Stimulated activated CD8-positive, alpha-beta memory T cell treated with anti-CD3 and anti-CD28 coated beads, Interleukin-4, amount 100 ng/mL, for 48 hours (primary cell): ENCODE measurements at places on chromosomes 4 and X.

DNA sequence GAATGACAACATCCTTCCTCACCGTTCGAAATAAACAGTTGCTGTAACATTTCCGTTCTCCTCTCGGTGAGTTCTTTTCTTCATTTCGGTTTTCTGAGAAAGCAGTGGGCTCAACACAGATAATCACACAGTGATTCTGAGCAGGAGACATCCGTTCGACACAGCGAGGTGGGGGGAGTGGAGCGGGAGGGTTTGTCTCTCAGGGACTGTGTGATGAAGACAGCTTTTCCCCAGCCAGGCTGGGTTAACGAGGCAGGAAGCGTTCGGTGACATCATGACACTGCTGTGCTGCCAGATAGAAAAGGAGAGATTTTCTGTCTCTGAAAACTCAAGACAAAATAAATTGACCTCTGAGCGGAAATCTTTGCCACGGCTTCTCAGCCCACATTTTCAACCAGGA lies 119.3 kb downstream of the CRLF2 start:
- DNase-seq, result peak; percentile 47

- peak; percentile 32 for DNase-seq
These were observed at the start of gene TBC1D8B for GRCh38 chrX:106802388-106803275. TBC1D8B (plus strand) TSS chrX:106802673; CDS start chrX:106802854, 181 bp downstream.

DNA sequence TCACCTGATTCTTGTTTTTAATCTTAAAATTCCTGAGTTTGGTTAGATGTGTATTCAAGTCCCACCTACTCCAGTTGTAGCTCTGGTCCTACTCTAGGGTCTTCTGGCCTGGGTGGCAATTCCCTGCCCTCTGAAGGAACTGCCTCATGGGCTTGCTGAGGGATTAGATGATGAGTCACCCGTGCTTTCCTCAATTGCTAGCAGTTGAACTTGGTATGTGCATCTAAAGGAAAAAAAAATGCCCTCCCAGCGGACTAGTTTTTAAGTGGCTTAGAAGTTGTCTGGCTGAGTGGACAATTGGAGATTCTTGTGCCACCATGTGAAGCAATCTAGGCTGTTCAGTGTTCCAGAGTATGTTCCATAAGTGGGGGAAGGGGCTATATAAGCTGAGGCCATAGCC lies 127.0 kb downstream of the CCNG2 start:
- DNase-seq, result no peak

DNA sequence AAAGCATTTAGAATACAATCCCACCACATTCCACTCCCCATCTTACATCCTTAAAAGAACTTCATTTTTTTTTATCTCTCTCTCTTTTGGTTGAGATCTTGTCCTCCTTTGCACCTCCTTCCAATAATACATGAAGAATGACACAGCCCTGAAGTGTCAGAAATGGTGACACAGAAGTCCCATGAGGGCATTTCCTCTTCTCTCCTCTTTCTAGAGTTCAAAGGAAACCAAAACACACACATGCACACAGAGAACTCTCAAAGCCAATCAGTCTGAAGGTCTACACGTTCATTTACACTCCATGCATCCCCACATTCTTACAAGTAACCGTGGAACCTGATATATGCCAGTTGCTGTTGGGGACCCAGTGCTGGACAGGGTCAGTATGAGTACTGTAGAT lies 450.7 kb downstream of the HNRNPD start:
- no peak for DNase-seq

DNA sequence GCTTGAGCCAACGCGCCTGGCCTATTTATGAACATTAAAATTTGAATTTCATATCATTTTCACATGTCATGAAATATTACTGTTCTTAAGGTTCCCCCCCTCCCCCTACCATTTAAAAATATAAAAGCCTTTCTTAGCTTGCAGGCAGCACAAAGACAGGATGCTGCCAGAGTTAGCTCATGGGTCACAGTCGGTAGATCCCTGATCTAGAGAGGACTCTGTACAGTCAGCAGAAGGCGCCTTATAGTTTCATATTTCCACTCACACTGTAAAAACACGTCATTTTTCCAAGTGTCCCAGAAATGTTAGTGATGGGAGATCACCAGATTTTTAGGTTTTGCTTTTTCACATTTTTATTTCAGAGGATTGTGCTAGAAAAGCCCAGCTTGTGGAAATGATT lies 12.2 kb downstream of the NOCT start:
- no peak for DNase-seq

GRCh38 chr4:181952478-181952877 lies 290.7 kb upstream of the TENM3 start:
- no peak for DNase-seq

- no peak for DNase-seq
These were observed 942.8 kb downstream of the PCDH7 start for GRCh38 chr4:31662951-31663350.

DNA sequence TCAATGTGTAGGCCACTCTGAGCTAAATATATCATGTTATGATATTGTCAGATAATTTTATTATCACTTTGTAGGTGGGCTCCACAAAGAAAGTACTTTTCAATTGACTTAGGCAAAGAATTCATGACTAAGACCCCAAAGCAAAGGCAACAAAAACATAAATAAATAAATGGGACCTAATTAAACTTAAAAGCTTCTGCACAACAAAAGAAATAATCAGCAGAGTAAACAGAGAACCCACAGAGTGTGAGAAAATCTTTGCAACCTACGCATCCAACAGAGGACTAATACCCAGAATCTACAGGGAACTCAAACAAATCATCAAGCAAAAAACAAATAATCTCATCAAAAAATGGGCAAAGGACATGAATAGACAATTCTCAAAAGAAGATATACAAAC lies 15.2 kb upstream of the PDLIM5 start:
- DNase-seq, result no peak
